Lung (tissue), 17 donors: ENCODE measurements at places on chromosomes 13 and 19. TPM values are rescaled to one million over a fixed set of nuclear protein-coding genes. Genes with fewer than 3 reads are reported as not detected.

GRCh38 chr13:37923236-37923635 is 53.7 kb upstream of the TRPC4 start:
- H3K4me1 ChIP-seq: no peaks in the 10 kb centered on the region
- no peaks in the 10 kb centered on the region for H3K36me3 ChIP-seq
- no peaks in the 10 kb centered on the region for H3K27me3 ChIP-seq
- H3K4me3 ChIP-seq: no peak overlapping the region

DNA sequence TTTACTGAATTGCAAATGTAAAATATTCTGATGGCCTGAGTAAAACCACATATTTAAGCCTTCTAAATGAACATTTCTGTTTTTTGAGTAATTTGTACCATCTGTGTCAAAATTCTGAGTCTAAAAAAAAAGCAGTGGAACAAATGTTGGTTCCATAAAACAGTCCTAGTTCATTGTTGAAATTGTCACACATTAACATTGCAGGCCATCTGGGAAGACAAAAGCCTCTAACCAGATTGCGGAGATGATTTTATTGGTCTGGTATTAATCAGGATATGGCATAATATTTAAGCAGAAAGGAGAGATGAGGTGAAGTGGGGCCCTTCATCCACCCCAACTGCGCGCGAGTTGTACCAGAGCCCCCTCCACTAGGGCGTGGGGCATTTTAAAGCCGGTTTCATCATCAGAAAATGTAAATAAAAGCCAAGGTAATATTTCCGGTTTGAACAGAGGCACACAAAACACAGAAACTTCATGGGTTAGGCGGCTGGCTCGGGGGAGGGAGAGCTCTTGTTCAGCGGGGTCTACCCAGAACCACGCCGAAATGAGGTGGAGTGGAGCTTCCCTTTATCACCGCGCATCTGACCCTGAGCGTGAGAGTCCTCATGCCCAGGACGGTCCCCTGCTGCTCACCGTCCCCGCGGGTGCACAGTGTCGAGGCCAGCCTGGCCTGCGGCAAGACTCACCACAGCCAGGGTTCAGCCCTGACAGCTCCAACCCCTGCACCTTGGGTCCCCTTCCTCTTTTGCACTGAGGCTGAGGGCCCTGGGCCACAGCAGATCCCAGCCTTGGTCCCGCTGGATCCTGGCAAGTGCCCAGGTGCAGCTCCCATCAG is 169.2 kb downstream of the URI1 start:
- DNase-seq: no peak
- no peak overlapping the region for H3K27ac ChIP-seq
- no peaks in the 10 kb centered on the region for H3K4me1 ChIP-seq
- H3K27me3 ChIP-seq: no peaks in the 10 kb centered on the region
- H3K4me3 ChIP-seq: no peak overlapping the region

DNA sequence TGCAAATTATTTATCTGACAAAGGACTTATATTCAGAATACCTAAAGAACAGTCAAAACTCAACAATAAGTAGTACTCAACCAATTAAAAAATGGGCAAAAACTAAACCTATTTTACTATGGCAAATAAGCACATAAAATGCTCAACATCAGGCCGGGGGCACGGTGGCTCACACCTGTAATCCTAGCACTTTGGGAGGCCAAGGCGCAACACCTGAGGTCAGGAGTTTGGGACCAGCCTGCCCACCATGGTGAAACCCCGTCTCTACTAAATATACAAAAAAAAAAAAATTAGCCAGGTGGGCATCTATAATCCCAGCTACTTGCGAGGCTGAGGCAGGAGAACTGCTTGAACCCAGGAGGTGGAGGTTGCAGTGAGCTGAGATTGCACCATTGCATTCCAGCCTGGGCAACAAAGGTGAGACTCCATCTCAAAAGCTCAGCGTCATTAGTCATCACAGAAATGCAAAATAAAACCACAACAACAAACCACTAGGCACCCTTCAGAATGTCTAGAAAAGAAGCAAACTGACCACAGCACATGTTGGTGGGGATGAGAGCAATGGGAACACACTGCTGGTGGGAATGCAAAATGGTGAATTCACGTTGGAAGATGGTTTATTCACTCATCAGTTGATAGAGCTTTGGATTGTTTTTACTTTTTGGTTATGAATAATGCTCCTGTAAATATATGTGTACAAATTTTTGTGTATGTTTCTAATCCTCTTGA is 180.6 kb upstream of the SOX1 start:
- no peaks in the 10 kb centered on the region for H3K36me3 ChIP-seq
- no peaks in the 10 kb centered on the region for H3K27me3 ChIP-seq
- H3K4me1 ChIP-seq: no peaks in the 10 kb centered on the region

MYO1F gene
- total RNA-seq: 100 TPM

IGSF23 gene
- not detected for total RNA-seq

ZNF497 gene
- total RNA-seq: 3.5 TPM

LRFN3 gene
- 3.6 TPM for total RNA-seq

KLF1 gene
- total RNA-seq: 0.28 TPM

MBNL2 gene
- 59.3 TPM for total RNA-seq
